RWPE1 (cell line): ENCODE measurements at places on chromosomes 4 and X.

- no peak for DNase-seq
These were observed 29.1 kb upstream of the CRMP1 start for GRCh38 chr4:5921981-5922380.

GRCh38 chrX:15269618-15270521 is at the start of gene ASB9:
Gene ASB9 (minus strand): TSS chrX:15270083. CDS start chrX:15269874, 209 bp downstream.
- DNase-seq: peak; percentile 69

- DNase-seq: peak; percentile 55
These were observed 220.1 kb downstream of the AFAP1 start for GRCh38 chr4:7719354-7720174.

GRCh38 chr4:161767116-161767515 is 396.7 kb downstream of the FSTL5 start:
- DNase-seq: peak; percentile 35

DNA sequence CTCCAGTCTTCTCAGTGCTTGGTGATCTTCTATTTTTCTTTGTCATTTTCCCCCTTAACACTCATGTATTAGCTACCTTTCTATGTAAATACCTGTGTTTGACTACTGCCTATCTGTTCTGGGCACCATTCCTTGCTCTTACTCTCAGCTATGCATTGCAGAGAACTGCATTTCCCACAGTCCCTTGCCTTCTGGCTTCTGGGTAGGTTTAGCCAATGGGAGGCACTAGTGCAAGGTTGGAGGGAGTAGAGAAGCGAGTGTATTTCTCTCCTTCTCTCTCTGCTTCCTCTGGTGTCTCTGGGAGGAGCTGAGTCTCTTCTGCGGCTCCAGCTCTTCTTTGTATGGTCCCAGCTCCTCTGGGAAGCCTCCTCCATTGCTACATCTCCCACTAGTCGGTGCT is 50.5 kb downstream of the CWH43 start:
- no peak for DNase-seq

DNA sequence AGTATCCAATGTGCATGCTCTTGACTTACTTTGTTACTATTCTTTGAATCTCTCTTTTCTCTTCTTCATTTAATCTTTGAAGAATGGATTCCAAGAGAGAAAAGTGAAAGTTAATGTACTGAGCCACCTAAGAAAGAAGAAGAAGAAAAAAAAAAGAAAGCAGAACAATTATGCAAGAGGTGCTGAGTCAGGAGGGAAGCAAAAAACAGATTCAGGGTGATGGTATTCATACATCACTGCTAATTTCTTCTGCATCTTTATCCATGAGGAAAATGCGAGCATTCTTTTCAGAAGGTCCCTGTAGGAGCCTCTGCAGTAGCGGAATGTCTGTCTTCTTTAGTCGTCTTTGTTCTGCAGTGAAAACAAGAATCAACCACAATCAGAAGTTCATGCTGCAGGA is 43.9 kb downstream of the RASSF6 start:
- DNase-seq: no peak

GRCh38 chrX:118595501-118596042 is 100.0 kb downstream of the DOCK11 start:
- no peak for DNase-seq

DNA sequence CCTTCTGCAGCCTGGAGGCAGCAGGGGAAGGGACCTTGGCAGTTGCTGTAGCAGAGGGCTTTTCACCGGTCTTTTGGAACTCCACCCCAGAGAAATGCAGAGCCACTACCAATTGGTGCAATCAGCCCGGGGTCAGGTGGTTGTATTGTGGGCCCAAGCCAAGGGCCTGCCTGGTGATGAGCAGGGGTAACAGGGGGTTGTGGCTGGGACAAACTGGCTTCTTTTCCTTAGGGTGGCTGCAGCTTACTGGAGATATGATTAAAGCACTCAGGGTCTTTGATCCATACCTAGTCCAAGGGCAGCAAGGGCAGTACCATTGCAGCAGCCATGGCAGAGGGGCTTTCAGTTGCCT is 28.1 kb downstream of the ENPEP start:
- no peak for DNase-seq

GRCh38 chr4:143531380-143531779 is 17.9 kb downstream of the SMARCA5 start:
- no peak for DNase-seq

GRCh38 chrX:41655631-41656030 is 33.1 kb upstream of the GPR34 start:
- peak; percentile 3 for DNase-seq

GRCh38 chr4:78528327-78528726 is 23.2 kb upstream of the ANXA3 start:
- DNase-seq: no peak

GRCh38 chrX:70033348-70034051 is 16.2 kb downstream of the AWAT2 start:
- DNase-seq: no peak

DNA sequence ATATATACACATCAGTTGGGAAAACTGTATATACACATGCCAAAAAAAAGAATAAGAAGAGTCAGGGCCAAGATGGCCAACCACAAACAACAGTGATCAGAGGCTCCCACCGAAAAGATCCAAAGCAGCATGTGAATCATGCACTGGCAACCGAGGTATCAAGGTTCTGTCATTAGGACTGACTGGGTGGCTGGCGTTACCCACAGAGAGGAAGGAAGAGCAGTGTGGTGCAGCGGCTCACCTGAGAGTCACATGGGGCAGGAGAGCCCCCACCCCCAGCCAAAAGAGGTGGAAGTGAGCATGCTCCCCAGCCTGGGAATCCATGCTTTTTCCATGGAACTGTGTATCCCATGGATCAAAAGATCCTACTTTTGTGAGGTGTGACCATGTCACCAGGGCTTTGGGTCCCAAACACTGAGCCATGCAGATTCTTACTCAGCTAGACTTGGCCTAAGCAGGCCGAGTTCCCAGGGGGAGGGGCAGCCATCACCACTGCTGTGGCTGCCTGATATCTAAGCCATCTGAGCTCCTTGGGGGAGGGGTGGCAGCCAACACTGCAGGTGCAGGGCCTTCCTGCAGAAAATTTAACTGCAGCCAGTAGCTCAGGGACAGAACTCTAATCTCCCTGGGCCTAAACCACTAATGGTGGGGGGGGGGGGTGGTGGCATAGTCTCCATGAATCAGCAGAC is 52.8 kb downstream of the P2RY10 start:
- DNase-seq: no peak

DNA sequence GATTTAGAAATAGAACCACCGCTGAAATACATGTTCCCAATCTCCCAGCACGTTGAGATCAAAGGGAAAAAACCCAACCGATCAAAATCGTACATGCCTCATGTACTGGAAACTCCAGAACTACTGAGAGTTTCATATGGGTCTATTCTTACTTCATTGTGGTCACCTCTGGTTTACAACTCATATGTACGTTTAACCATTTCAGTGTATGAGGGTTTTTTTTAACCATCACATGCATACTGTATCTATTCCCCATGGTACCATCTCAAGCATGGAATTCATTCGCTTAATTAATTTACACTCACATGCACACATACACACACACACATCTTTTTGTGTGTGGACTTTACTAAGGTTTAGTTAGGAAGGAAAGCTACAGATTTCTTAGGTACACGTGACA is 46.0 kb upstream of the CLNK start:
- no peak for DNase-seq

GRCh38 chr4:155667222-155667567 is 547 bp downstream of the GUCY1A1 start:
- DNase-seq: peak; percentile 9

DNA sequence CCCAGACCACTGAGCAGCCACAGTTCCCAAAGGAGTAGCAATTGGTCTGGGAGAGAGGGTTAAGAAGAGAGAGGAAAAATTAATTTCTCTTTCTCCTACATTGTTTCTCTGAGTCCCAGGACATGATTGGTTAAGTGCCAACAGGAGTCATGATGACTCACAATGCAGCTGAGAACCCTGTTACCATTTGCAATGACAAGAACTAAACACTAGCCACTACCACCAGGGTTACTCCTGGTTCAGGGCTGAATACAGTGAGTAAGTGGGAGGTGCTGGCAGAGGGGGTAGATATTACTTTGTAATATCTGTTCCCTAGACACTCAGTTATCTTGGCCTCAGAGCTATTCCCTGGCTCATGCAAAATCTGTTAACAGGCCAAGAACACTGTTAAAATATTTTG is 18.0 kb downstream of the ETDC start:
- peak; percentile 26 for DNase-seq

DNA sequence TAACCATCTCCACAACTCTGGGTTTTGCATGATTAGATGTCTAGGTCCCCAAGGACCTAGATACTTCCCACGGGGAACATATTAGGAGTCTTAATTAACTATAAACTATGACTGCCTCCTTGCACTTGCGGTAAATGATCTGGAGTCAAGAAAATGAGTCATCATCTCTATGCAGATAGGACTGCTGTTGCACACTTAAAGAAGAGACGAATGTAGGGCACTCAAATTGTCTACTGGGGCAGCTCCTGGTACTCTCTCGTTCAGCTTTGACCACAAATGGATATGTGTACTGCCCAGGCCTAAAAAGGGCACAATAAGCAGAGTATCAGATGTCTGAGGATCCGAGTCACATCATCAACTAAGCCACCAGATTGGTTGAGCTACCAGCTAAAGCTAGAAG is 1783.4 kb upstream of the AGA start:
- no peak for DNase-seq

DNA sequence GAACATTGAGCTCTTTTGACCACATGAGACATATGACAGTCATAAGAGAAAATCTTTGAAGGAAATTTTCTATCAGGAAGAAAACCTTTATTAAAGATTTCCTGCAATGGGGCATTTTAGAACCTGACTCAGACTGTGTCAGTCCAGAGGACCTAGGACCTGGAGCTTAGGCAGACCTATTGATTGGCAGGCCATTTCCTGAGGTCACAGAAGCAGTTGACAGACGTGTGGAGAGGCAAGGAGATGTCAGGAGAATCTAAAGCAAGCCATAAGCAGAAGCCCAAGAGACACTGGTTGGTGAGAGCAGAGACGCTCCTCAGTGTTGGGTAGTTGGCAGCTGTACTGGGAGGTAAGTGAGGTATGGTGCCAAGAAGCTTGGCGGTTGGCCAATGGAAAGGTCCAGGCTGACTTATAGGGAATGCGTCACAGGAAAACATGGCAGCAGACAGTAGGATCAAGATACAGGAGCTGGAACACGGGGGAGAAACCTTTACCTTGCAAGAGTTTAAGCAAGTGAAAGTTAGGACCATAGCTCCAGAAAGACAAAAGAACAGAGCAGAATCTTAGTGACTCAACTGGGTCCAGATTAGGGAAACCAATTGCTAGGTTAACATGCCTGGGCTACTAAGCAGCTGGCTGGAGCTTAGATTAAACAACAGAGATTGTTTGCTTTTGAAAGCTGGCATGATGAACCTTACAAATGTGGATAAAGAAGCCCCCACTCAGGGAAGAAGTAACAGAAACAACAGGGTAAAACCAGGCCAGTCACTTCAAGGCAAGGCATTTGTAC is 18.6 kb downstream of the PALLD start:
- no peak for DNase-seq

DNA sequence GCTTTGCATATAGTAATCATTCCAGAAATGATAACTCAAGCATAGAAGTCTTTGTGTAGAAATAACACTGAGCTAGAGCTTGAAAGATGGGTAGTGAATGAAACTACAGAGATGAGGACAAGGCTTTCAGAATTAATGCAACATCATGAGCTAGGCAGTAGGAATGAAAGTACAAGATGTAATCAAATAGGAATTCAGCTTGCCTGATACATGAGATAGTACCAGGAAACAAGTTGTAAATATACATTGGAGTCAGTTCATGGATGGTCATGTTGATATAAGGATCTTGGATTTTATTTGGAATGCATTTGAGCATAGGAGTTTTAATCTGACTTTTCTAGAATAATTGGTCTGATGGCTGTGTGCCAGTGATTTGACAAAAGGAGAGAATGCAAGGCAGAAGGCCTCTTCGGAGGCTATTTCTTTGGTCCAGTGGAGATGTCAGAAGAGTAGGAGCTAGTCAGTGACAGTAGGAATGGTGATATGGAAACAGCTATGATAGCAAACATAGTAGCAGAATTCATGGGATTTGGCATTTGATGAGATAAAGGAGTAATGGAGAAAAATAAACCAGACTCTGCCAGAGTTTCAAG is 206.4 kb upstream of the PACRGL start:
- DNase-seq: no peak

DNA sequence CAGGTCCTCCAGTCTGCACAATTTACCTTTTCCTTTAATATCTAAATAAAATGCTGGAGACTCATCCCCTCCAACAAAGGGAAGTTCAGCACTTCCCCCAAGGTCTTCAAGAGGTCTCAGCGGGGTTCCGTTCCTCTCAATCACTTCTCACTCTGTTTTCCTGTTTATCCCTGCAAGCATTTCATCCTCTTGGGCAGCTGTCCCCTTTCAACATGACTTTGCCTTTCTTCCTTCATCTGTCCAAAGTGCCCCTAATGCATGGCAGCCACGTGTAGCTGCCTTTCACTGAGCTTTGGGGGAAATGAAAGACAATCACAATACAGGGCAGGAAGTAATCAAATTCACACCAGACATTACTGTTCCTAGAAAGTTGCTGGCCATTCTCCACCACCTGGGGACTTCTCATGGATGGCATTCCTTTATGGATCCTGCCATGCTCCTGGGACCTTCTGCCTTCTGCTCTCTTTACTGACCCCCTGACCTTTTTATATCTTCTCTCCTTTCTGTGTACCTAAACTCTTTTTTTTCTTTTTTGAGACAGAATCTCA is 79.7 kb upstream of the USP9X start:
- no peak for DNase-seq

DNA sequence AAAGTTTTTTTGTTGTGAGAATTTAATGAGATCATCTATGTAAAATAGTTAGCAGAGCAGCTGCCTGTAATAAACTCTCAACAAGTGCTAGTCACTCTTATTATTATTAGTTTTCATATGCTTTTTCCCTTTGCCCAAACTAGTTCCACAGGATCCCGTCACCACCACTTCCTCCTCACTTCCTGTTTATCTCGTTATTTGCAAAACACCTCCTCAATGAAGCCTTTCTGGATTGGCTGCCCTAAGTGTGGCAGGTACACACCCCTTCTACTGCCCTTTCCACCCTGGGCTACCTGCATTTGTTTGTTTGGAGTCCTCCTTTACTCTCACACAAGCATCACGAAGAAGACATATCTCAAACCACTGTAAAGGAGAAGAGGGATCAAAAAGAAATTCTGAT is 54.4 kb upstream of the KLF3 start:
- no peak for DNase-seq

GRCh38 chr4:164819366-164819765 is 57.6 kb upstream of the APELA start:
- no peak for DNase-seq

DNA sequence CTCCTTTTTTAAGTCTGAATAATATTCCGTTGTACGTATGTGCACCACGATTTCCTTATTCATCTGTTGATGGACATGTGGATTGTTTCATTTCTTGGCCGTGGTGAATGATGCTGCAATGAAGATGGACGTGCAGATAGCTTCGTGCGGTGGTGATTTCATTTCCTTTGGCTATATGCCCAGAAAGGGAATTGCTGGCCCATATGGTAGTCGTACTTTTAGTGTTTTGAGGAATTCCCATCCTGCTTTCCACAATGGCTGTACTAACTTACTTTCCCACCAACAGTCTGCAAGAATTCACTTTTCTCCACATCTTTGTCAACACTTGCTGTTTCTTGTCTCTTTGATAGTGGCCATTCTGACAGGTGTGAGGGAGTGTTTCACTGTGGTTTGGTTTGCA is 12.8 kb downstream of the ZFP42 start:
- DNase-seq: peak; percentile 49

GRCh38 chrX:40506201-40506985 is 74.4 kb upstream of the ATP6AP2 start:
- no peak for DNase-seq
